ENCODE measurements at places on chromosomes 13 and 19. TPM values are rescaled to one million over a fixed set of nuclear protein-coding genes. Genes with fewer than 3 reads are reported as not detected.

DNA sequence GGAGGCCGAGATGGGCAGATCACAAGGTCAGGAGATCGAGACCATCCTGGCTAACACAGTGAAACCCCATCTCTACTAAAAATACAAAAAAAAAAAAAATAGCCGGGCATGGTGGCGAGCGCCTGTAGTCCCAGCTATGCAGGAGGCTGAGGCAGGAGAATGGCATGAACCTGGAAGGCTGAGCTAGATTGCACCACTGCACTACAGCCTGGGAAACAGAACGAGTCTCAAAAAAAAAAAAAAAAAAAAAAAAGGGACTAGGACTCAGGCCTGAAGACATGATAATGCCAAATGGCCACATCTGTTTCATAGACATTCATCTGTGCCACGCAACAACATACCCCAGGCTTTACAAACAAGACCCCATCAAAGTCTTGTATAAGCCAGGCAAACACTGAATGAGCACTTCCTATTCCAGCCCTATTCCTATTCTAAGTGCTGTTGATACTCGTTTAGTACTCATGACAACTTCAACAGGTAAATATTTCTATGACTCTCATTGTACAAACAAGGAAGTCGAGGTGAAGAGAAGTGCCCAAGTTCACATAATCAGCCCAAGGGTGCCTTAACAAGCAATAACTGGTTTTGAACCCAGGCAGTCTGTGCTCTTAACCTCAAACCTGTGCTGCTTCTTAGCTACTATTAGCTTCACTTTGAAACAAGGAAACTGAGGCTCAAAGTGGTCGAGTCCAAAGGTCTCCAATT, 1.7 kb downstream of the B9D2 start:
- DNase-seq = no peak

GRCh38 chr19:51807111-51807701, 12.2 kb downstream of the FPR3 start:
- DNase-seq = no peak

- no peak for DNase-seq
These were observed 596.6 kb downstream of the KCTD12 start for GRCh38 chr13:76289558-76289957.

DNA sequence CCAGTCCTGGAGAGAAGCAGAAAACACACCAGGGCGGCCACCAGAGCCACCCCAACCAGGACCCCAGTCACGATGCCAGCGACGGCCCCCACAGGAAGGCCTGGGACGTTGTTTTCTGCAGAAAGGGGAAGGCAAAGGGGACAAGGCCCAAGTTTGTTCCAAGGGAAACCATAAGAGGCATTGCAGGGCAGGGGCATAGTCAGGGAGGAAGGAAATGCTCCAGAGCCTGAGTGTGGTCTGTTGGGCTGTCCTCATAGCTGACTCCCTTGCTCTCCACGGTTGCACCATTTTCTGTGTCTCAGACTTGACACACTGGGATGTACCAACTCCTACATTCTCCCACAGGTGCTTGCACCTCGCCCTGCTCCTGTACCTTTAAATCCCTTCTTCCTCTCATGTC, 5.2 kb downstream of the CEACAM4 start:
- no peak for DNase-seq

GRCh38 chr19:54207983-54208783, 7.5 kb downstream of the RPS9 start:
- DNase-seq = peak; percentile 47

DNA sequence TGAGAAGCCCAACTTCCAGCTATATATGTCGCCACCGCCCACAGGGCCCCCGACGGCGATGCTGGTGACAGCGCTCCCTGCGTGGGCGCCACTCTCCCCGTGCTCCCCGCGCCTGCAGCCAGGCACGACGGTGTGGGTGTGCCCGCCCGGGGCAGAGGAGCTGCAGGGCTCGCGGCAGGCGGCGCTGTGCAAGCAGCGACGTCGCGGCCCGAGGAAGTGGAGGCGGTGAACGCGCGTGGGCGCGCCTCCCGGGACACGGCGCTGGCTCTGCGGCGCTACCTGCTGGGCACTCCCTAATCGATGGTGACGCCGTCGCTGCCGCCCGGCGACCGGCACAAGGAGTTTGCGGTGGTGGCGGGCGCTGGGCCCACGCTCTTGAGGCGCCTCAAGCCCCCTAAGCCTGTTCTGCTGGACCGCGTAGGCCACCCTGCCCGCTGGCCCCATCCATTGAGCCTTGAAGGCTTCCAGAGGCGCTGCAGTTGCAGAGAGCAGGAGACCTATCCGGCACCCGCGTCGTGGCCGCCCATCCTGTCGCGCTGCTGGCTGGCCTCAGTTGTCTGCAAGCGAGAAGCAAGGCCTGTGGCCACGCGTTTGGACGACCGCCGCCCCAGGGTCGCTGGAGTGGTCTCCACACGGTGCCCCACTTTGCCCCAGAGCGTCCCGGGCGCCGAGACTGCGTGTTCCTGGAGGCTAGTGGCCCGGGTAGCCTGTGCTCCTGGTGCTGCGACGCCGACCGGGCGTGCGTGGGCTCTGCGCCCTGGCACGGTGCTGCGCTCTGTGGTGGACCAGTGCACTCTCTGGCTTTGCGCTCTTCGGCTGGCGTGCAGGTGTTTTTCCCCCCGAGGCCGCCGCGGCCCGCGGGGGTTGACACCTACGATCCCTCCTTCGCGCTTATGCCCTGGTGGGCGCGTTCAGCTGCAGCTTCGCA, 23.1 kb downstream of the LRFN3 start:
- no peak for DNase-seq

DNA sequence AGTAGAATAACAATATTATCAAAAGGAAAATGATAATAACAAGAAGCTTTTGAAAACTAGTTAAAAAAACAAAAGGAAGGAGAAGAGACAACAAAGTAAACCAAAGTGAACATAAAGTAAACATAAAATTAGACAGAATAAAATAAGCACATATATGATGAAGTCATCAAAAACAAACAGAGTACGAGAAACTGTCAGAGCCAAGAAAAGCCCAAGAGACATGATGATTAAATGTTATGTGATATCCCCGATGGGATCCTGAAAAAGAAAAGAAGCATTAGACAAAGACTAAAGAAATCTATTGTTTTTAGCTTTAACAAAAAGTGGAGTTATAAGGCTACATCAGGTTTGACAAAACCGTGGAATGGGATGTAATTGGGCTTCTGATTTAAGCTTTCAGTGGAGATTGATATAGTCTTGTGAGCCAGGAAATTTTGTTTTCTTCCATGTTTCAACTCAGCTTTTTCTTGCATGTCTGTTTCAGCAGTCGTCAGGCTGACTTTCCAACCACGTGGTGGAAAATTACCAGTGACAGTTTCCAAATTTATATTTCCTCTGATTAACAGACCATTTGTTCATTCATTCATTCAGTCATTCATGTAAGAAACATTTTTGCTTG, 64.9 kb downstream of the KL start:
- no peak for DNase-seq

GRCh38 chr13:73904625-73905024, 229.6 kb downstream of the KLF12 start:
- DNase-seq = no peak

- DNase-seq = no peak
These were observed 859.0 kb upstream of the SPRY2 start for GRCh38 chr13:81199956-81200355.

DNA sequence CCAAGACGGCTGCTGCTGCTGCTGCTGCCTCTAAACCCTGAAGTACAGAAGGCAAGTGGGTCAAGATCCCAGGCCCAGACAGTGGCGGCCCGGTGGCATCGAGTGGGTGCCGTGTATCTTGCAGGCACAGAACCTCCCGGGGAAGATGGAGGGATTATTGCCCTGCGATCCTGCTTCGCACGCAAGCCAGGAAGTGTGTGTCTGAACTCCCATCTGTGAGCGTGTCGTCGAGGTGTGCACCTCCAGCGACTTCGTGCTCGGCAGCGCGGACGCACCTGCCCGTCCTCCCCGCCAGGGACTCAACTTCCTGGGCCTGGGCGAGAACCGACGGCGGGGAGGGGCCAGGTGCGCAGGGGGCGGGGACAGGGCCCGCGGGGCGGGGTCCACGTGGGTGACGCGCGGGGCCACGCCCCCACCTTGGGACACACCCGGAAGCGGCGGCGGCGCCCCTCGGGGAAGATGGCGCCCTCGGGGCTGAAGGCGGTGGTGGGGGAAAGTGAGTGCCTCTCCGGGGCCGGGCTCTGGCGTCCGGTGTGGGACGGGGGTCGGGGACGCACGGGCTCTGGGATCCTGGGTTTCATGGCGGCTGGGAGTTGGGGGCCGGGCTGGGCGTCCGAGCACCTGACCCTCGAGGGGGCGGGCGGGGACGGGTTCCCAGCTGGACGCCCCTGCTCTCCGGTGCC, at the start of gene STXBP2:
Gene STXBP2 (plus strand): TSS at position 420 of the 683 bp plus-strand sequence. CDS start 40 bp downstream, at position 460.
- DNase-seq = peak; percentile 87

Gene PTH2
- total RNA-seq = not detected

Gene PRRG2
- 8.9 TPM for total RNA-seq

Gene MAP2K2
- 64.4 TPM for total RNA-seq

Gene ANGPTL8
- total RNA-seq = not detected

Gene ZNF222
- 1.7 TPM for total RNA-seq

Gene NLRP12
- total RNA-seq = 0.32 TPM

Gene CRLF1
- 2.2 TPM for total RNA-seq

Data from pancreas (tissue), 10 donors.